ENCODE measurements at places on chromosomes 5 and 9.

- no peak overlapping the region for H3K4me3 ChIP-seq
- no peaks in the 10 kb centered on the region for H3K27me3 ChIP-seq
- no peak overlapping the region for H3K27ac ChIP-seq
- no peak for DNase-seq
- H3K36me3 ChIP-seq: no peaks in the 10 kb centered on the region
Observed at GRCh38 chr5:1009359-1010180, 968 bp downstream of the NKD2 start.

DNA sequence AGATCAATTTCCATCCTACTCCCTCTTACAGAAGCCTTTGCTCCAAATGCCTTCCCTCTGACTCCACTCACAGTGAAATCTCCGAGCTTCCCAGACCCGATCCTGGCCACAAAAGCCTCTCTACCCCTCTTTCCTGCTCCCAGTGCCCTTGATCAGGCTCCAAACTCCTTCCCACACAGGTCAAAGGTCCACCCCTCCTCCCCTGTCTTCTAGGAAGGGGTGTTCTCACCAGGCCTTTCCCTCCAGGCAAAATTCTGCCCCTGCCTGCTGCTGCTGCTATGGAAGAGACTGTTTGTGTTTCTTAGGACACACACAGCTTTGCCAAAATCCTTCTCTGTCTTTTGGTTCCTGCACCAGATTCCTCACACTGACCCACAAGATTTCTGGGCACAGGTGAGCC lies 85.8 kb upstream of the ALDH1A1 start:
- H3K27me3 ChIP-seq: no peaks in the 10 kb centered on the region
- DNase-seq: no peak
- no peak overlapping the region for H3K4me3 ChIP-seq
- H3K4me1 ChIP-seq: no peaks in the 10 kb centered on the region
- no peak overlapping the region for H3K27ac ChIP-seq

DNA sequence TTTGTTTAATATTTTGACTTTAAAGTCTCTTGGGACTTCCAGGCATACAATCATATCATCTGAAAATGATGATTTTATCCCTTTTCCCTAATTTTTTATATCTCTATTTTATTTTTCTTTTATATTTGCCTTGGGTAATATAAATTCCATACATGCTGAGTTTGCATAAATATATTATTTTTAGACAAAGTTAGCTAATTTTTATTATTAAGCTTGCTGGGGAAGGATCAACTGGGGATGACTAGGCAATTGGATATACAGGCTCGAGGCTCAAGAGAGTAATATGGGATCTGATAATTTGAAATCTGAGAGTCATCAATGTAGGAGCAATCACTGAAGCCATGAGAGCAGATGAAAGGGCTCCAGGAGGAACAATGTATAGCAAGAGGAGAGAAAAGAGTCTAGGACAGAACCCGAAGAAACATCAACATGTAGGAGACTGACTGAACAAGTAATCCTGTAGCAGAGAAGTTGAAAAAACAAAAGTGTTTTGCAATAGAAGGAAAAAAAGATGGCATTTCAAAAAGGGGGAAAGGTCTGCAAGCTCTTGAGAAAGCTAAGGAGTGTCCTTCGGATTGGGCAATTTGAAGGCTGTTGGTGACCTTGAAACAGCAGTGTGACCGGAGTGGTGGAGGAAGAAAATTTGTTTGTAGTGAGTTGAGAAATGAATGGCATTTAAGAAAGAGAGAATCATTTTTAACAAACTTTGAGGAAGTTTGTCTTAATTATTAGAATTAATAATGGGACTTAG lies 17.0 kb upstream of the RHOBTB3 start:
- no peak overlapping the region for H3K4me3 ChIP-seq
- DNase-seq: peak; percentile 48
- H3K27me3 ChIP-seq: no peaks in the 10 kb centered on the region
- H3K36me3 ChIP-seq: no peaks in the 10 kb centered on the region
- no peaks in the 10 kb centered on the region for H3K4me1 ChIP-seq

DNA sequence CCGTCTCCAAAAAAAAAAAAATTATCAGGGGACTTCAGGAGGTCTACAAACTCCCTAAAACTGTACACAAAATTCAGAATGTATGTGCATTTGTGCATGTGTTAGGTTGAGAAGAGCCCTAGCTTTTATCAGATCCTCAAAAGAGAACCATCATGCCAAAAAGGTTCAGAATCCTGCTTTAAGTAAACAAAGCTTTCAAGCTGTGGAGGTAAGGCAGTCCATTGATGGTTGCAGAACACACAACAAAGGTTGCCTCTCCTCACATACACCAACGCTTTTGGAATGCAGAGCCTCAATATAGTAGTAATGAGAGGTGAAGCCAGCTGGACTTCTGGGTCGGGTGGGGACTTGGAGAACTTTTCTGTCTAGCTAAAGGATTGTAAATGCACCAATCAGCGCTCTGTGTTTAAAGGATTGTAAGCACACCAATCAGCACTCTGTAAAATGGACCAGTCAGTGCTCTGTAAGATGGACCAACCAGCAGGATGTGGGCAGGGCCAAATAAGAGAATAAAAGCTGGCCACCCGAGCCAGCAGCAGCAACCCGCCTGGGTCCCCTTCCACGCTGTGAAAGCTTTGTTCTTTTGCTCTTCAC lies 57.9 kb upstream of the RNF38 start:
- peaks cover 11% of the 10 kb centered on the region for H3K36me3 ChIP-seq
- no peak overlapping the region for H3K27ac ChIP-seq
- no peak for DNase-seq
- no peak overlapping the region for H3K4me3 ChIP-seq

DNA sequence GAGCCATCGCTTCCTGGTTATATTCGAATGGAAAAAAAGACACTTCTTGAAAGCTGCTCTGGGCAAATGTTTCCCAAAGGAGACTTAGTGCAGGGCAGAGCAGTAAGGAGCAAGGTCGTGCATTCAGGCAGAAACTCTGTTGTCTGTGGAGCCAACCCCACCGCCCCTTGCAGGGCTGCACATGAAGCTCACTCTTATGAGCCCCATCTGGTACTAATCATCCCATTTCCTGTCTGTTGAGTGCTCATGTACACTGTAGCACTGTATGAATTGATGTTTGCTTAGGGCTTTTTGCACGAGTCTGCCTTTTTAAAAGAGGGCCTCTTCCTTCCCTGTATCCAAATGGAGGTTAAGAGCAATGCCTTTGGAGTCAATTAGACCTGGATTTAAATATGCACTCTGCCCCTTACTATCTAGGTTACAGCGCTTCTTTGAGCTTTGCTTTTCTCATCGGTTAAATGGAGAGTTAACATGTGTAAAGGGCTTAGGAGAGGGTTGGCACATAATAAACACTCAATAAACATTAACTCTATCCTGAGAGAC lies 25.4 kb downstream of the HMHB1 start:
- no peaks in the 10 kb centered on the region for H3K36me3 ChIP-seq
- no peak overlapping the region for H3K4me3 ChIP-seq
- H3K27me3 ChIP-seq: no peaks in the 10 kb centered on the region
- H3K27ac ChIP-seq: no peak overlapping the region
- peak; percentile 21 for DNase-seq
- no peaks in the 10 kb centered on the region for H3K4me1 ChIP-seq

- DNase-seq: no peak
- no peak overlapping the region for H3K27ac ChIP-seq
- H3K36me3 ChIP-seq: no peaks in the 10 kb centered on the region
- no peaks in the 10 kb centered on the region for H3K4me1 ChIP-seq
- H3K27me3 ChIP-seq: no peaks in the 10 kb centered on the region
- no peak overlapping the region for H3K4me3 ChIP-seq
Observed at GRCh38 chr5:145362266-145362665, 472.9 kb downstream of the PRELID2 start.

DNA sequence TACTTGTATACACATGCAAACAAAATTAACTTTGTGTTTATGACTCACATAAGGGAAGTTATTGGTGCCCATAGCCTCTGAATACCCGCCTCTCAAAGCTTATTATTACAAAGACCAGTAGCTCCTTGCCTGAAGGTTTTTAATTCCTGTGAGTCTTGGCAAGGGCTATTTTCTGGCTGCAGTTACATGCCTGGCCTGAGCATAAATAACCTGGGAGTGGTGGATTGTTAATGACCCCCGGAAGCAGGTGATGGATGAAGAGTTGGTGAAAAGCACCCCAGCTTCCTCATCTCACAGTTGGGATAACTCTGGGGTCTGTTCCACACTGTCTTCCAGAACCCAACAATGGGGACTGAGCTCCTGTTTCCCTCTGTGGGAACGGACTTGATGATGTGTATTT lies 594.5 kb downstream of the PDE4D start:
- H3K27me3 ChIP-seq: no peaks in the 10 kb centered on the region
- no peaks in the 10 kb centered on the region for H3K36me3 ChIP-seq
- no peak overlapping the region for H3K4me3 ChIP-seq
- H3K27ac ChIP-seq: no peak overlapping the region
- DNase-seq: no peak

GRCh38 chr5:28499766-28500290 lies 1461.4 kb upstream of the CDH9 start:
- no peak for DNase-seq
- no peak overlapping the region for H3K4me3 ChIP-seq
- no peak overlapping the region for H3K27ac ChIP-seq
- H3K36me3 ChIP-seq: no peaks in the 10 kb centered on the region

DNA sequence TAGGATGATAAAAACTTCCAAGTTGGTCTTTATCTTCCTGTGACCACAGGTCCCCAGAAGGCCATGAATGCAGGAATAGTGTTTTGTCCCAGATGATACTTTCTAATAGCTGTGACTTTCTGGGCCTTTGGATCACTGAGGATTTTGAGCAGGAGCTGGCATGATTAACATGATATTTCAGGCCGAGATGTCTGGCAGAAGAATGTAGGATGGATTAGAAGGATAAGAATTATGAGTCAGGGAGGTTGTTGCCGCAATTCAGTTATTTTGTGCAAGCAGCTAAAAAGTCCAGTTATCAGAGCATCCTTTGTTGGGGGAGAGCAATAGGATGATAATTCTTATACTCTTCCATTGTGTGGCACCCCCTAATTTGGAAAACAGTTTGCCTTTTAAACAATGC lies 189.7 kb downstream of the PSAT1 start:
- no peak overlapping the region for H3K27ac ChIP-seq
- no peaks in the 10 kb centered on the region for H3K36me3 ChIP-seq
- no peaks in the 10 kb centered on the region for H3K27me3 ChIP-seq
- DNase-seq: no peak
- no peak overlapping the region for H3K4me3 ChIP-seq
- no peaks in the 10 kb centered on the region for H3K4me1 ChIP-seq

- H3K27ac ChIP-seq: no peak overlapping the region
- no peak overlapping the region for H3K4me3 ChIP-seq
- H3K36me3 ChIP-seq: no peaks in the 10 kb centered on the region
- H3K4me1 ChIP-seq: peaks cover 49% of the 10 kb centered on the region
- no peak for DNase-seq
Observed at GRCh38 chr9:129556491-129557191, 64.3 kb downstream of the C9orf50 start.

GRCh38 chr9:91221332-91221731 lies 140.4 kb downstream of the AUH start:
- DNase-seq: no peak
- H3K4me1 ChIP-seq: no peaks in the 10 kb centered on the region
- no peak overlapping the region for H3K4me3 ChIP-seq
- H3K36me3 ChIP-seq: no peaks in the 10 kb centered on the region

DNA sequence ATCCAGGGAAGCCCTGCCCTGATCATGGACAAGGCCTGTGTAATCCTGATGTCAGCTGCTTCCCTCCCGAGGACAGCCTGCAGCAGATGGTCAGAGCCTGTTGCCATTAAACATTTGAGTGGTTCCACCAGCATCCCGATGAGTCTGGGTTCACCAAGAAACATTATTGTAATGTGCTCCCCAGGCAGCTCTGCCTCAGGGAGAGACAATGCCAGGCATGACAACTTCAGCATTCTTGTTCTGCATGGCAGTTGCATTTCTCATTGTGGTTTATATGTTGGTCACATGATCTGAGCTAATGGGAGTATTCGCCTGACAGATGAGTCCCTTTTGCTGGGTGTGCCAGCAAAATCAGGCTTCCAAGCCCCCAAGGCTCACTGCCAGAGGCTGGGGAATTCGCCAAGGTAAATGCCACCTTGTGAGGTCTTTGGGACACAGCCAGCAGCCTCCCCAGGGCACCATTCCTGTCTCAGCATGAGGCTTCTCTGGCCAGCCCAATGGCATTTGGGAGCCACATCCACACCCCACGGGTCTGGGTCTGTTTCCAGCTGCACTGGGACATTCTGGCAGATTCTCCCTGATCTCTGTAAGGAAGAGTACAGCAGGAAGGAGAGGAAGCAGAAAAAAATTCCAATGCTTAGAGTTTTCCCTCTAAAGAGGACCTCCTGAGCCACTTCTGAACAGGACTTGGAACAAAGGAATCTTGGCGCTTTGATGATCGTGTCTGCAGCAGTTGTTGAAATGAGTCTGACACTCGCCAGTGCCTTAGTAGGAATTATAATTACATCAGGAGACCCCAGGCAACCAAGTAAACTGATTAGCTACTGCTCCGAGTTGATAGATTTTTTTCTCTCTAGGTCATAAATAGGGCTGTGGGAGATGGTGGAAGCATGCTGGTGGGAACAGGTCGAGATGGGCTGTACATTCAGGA lies 18.7 kb downstream of the KCNIP1 start:
- H3K36me3 ChIP-seq: no peaks in the 10 kb centered on the region
- DNase-seq: no peak
- H3K27me3 ChIP-seq: no peaks in the 10 kb centered on the region
- no peak overlapping the region for H3K27ac ChIP-seq
- H3K4me1 ChIP-seq: no peaks in the 10 kb centered on the region

DNA sequence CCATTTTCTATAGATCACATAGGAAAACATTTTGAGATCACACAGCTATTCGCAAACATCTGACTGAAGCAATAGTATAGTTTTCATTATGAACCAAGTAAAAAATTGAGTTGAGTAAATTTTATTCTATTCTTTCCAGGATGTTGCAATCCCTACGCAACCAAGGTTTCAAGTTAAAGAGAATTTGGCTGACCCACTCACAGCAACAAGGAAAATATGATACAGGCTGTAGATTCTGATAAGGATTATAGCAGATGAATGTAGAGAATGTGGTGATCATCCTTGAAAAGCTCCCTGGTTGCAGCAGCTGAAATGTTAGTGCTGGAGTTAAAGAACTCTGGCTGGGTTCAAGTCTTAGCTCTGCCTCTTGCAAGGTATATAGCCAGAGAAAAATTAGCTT lies 4.7 kb downstream of the ABCA1 start:
- DNase-seq: no peak
- H3K27me3 ChIP-seq: no peaks in the 10 kb centered on the region
- H3K36me3 ChIP-seq: no peaks in the 10 kb centered on the region
- H3K4me3 ChIP-seq: no peak overlapping the region
- no peak overlapping the region for H3K27ac ChIP-seq
- H3K4me1 ChIP-seq: no peaks in the 10 kb centered on the region
